ENCODE measurements at places on chromosomes 1 and 21.
A peak's percentile ranks its signal among the peaks of the same experiment; 100 is the strongest.

GRCh38 chr1:163571950-163572349 is 250.2 kb downstream of the NUF2 start:
- no peak for DNase-seq

GRCh38 chr1:27993241-27993640 is 33.5 kb downstream of the XKR8 start:
- DNase-seq: no peak

GRCh38 chr1:151221616-151222015 is 23.3 kb downstream of the PIP5K1A start:
- DNase-seq: no peak

- DNase-seq: no peak
These were observed 11.6 kb upstream of the ARHGEF16 start for GRCh38 chr1:3442901-3443300.

- DNase-seq: no peak
These were observed 30.7 kb downstream of the DAB1 start for GRCh38 chr1:57393058-57393584.

DNA sequence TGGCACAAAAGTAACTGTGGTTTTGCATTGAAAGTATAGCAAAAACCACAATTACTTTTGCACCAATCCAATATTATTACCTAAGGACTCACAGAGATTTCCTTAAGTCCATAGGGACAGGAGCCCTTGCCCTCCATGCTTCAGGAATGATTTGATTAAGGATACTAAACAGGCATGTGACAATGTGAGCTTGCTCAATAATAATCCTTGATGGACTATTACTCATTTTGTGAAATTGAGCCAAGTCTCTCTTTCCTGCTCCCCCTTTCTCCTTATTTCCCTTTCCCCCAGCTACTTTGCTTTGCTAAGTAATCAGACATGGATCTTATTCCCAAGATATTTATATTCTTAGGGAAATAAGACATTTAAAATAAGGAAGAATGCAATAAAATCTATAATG is 21.6 kb upstream of the RGL1 start:
- DNase-seq: peak; percentile 80

DNA sequence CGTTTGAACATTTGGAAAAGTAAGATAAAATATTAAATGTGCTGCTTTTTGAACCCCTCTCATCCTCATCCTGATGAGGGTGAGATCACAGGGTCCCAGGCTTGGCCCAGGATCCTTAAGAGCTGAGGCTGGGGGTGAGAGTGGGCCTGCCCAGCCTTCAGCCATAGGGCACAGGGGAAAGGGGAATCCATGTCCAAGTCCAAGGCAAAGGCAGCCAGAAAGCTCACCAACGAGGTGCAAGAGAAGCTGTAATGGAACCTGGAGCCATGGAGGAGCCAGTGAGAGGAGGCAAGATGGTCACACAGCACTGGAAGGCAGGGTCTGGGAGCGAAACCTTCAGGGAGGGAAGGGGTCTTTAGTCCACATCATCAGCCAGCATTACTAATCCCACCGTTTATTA is 191.9 kb downstream of the RRAGC start:
- DNase-seq: no peak

- no peak for DNase-seq
These were observed 67.4 kb upstream of the PTGS2 start for GRCh38 chr1:186747661-186748060.

- DNase-seq: no peak
These were observed 5.5 kb downstream of the CLSPN start for GRCh38 chr1:35764283-35764682.

GRCh38 chr1:60598041-60598910 is 484.1 kb upstream of the NFIA start:
- no peak for DNase-seq

DNA sequence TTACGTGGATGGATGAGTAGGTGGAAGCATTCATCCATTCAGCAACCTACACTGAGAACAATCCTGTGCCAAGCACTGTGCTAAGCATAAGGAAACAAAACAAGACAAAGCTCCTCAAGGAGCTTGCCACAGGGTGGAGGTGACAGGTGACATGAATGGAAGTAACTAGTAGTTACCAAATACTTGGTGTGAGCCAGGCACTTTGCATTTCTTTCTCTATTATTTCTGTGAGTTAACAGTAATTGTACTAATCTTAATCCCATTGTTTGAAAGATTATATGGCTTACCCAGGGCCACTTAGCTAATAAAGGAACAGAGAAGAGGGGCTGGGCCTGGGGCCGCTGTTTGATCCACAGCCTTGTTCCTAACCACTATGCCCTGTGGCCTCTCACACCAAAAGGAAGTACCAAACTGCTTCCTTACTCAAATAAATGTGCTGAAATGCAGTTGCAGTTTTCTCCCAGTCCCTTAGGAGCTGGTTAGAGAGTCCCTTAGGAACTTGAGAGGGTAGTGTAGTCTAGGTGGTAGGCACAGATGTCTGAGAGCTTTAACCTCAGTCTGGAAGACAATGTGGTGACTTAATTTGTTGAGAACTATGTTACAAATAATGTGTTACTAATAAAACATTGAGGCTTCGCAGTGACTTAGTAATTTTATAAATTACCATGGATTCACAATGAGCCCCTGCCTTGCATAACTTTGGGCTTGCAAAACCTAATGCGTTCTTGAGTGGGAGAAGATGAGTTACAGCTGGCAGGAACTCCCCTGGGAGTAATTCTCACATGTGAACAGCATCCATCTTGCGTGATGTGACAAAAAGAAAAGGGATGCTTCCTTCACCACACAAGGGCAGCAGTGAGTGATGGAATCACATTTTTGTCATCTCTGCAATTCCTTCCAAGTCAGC is 69.8 kb downstream of the MPZL1 start:
- DNase-seq: peak; percentile 99
